LoVo (cell line): ENCODE measurements at places on chromosomes 7 and 10.

DNA sequence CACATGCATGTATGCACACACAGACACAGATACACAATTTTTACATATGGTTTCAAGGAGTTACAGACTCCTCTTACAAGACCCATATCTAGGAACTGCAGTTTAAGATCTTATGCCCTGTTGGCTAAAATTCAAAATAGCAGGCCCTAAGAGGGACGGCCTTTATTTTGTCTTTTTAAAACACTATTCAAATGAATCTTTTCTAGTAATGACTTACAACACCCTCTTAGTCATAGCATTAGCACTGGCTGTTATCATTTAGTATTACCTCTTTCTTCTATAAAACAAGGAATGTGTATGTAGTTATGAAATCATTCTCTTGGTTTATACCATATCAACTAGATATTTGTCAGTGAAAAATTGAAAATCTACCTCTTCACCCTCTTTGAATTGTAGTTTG is 15.3 kb downstream of the PAPSS2 start:
- DNase-seq, result no peak

DNA sequence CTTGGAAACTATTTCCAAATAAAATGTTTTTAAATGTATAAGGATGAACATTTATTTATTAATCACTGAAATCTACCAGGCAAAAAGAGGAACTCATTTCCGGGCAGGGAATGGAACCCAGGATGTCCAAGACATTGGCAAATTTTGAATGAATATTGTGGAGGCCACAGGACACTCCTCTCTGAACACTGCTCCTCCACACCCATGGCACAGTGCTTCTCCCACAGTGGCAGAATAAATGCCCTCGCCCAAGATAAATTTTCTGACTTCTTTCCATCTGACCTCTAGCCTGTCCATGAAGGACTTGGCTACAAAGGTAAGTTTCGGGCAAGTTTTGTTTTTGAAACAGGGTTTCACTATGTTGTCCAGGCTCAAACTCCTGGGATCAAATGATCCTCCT is 39.0 kb downstream of the HIPK2 start:
- no peak for DNase-seq

GRCh38 chr7:44735403-44736165 is 13.1 kb upstream of the ZMIZ2 start:
- DNase-seq, result peak; percentile 87

GRCh38 chr7:69982197-69982596 is 383.9 kb downstream of the AUTS2 start:
- DNase-seq, result no peak

- DNase-seq, result no peak
Measured at GRCh38 chr10:21458126-21458871, 67.2 kb downstream of the SKIDA1 start.

DNA sequence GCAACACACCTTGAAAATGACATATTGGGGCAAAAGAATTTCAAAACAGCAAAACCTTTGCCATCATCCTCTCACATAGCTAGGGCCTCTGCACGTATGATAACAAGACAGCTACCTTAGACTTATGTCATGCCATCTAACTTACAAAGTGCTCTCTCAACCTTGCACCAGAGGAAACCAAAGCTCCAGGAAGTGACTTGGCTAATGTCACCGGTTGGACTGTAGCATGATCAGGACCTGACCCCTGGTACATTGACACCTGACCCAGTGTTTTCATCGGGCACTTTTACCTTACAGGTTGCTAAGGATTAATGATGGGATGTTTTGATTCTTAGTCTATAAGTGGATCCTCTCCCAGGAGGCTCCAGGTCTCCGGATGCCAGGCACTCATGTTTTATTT is 529.8 kb upstream of the GALNT17 start:
- no peak for DNase-seq

GRCh38 chr10:67779465-67780203 is 58.4 kb downstream of the DNAJC12 start:
- peak; percentile 80 for DNase-seq

- DNase-seq, result no peak
Measured at GRCh38 chr10:132665946-132666704, 119.8 kb downstream of the NKX6-2 start.

- DNase-seq, result peak; percentile 74
Measured at GRCh38 chr10:122331615-122332446, 42.7 kb upstream of the PLEKHA1 start.

GRCh38 chr7:158955932-158956804 is 99.8 kb downstream of the DYNC2I1 start:
- no peak for DNase-seq

DNA sequence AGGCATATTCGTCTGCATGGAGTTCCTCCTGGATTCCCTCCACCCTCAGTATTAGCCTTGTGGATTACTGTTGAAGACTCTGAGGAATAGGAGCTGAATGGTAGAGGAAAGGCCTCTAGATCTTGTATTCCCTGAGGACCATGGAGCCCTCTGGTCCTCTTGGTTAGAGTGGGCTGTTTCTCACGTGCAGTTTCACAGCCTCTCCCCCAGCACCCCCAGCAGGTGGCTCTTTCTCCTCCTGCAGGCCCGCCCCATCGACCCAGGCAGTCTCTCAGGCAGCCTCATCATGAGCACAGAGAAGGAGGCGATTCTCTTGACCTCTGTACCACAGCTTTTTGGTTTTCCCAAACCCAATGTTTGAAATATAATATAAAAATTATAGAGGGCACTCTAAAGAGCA is 102.0 kb downstream of the WNT2 start:
- DNase-seq, result no peak

DNA sequence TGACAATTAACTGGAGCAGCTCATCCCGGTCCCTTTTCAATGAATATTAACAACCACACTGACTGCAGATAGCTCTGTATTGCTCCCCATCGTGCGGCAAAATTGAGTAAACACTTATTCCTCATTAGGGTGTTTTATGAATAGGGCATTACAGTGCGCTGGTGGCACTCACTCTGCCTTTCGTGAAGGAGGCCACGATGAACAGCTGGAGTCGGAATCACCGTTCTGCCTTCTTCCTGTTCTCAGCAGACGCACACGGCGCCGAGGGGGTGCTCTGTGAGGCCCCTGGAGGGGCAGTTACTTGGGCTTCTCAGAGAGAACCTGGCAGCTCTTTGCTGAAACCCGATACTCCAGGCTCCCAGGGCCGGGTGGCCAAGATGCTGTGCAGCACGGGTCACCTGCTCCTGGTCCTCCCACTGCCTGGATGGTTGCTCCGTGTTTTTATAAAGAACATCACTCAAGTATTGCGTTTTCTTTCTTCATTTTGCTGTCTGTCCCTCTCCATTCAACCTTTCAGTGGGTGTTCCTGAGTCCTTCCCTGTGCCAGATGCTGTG is 241.9 kb downstream of the GLRX3 start:
- no peak for DNase-seq

GRCh38 chr10:119131512-119132240 is 27.8 kb downstream of the DENND10 start:
- DNase-seq, result peak; percentile 54

GRCh38 chr10:80122746-80123145 is 9.8 kb upstream of the PLAC9 start:
- DNase-seq, result no peak

- no peak for DNase-seq
Measured at GRCh38 chr10:1180071-1180730, 124.0 kb downstream of the WDR37 start.

GRCh38 chr7:86320889-86321288 is 322.8 kb upstream of the GRM3 start:
- no peak for DNase-seq

GRCh38 chr7:129189661-129190310 is 1.4 kb downstream of the SMO start:
- no peak for DNase-seq

GRCh38 chr10:106711313-106711906 is 453.1 kb downstream of the SORCS1 start:
- DNase-seq, result no peak

GRCh38 chr7:66050990-66051448 is 24.6 kb upstream of the ASL start:
- DNase-seq, result peak; percentile 51

DNA sequence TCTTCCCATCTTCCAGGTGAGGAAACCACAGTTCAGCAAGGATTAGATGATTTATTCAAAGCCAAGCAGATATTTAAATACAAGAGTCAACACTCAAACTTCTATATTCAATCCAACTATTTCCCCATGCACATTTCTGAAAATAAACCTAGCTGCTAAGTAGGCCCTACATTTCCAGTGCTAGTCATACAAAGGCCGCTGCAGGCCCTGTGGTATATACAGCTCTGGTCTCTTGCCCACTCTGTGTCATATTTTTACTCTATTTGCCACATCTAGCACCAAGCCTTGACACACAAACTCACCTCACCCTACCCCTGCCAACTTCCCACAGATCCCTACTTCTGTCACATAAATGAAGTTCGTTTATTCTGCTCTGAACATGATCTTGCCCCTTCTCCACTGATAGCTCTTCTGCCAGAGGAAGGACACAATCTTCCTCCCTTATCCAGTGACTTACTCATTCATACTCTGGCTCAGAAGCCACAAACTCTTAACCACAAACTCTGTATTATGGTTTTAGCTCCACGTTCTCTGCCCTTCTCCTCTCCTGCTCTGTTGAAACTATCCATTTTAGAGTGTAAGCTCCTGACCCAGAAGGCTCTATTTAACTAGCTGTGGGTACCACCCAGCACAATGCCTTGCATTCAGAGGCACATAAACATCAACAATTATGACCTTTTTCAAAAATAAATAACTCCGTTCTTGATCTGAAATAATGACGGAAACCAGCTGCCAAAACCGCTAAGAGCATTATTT is 180.7 kb downstream of the CPEB3 start:
- DNase-seq, result no peak

DNA sequence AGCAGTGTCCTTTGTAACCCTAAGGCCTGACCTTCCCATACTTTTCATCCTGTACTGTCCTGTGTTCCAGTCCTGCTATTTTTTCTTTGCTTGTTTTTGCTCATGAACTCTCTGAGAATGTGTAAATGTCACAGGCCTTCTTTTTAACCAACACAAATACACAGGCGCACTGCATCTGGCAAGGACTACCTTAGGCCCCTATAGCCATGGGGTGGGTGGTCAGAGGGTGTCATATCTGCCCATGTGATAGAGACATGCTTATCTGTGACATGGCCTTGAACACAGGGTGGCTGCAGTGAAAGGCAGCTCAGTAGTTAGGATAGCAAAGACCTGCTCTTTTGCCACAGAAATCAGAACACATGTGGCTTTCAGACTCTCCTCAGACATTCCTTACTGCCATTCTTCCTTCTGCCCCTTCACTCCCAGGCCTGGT is 3.9 kb upstream of the MBL2 start:
- DNase-seq, result no peak

GRCh38 chr10:109934958-109935793 is 11.9 kb upstream of the XPNPEP1 start:
- DNase-seq, result no peak

DNA sequence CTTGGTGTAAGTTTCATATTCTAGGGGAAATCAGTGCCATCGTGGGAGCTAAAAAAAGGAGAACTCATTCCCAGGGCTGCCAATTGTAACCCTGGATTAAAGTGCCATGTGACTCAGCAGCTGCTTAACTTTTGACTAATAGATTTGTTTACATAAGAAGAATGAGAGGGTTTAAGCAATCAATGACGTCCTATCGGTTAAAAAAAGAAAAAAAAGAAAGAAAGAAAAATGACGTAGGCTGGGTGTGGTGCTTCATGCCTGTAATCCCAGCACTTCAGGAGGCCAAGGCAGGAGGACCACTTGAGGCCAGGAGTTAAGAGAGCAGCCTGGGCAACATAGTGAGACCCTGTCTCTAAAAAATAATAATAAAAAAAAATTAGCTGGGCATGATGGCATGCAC is 116.2 kb upstream of the AFAP1L2 start:
- DNase-seq, result peak; percentile 67

DNA sequence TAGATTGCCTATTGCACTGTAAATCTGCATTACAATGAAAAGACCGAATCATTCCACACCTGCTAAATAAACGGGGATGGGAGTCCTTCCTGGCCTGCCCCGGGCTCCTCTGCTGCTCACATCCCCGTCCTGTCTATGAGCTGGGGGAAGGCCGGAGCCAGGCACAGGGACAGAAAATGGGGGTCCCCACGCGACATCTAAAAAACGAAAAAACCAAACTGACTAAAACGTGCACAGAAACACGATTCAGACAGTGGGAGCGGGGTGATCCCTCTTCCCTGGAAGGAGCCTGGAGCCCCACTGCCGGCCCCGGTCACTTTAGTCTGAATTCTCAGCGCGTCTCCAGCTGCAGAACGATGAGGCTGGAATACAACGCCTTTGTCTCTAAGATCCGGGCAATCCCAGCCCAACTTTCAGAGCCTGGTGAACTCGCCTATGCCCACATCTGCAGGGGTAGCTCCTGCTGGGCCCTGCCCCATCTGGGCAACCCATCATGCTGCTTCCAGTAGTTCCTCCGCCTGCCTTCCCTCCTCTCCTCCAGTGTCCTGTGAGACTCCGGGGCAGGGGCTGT is 78.0 kb downstream of the ADARB2 start:
- DNase-seq, result no peak

GRCh38 chr7:57416601-57417358 is 33.2 kb upstream of the ZNF716 start:
- no peak for DNase-seq

- no peak for DNase-seq
Measured at GRCh38 chr7:80216996-80217842, 82.6 kb downstream of the GNAI1 start.

GRCh38 chr7:137269240-137269639 is 74.3 kb downstream of the PTN start:
- DNase-seq, result no peak

DNA sequence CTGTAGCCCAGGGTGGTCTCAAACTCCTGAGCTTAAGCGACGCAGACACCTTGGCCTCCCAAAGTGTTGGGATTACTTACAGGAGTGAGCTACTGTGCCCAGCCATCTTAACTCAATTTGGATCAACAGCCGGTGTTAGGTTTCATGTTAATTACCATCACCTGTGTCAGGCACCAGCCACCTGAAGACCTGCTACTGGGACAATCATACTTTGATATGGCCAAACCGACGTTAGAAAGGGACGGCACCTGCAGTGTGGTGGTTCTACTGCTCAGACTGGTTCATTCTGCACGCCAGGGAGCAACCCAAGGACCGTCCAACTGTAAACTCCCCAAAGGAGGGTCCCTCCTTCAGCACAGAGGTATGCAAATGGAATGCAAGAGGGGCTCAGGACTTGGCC is 74.2 kb upstream of the CYTH3 start:
- DNase-seq, result no peak

DNA sequence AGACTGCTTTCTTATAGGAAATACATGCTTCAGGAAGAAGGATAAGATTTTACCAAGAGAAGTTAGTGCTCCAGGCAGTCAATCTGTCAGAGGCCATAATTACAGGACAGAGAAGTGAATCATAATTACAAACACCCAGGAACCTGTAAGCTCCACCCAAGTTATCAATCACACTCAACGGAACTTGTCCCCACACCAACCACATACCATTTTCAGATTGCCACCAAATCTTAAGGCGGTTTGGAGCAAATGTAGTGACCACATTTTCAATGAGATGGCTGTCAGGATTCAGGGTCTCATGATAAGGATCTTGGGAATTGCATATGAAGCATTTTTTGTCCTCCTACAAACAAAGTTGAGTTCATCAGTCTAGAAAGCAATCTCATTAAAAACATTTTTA is 4.8 kb downstream of the LAMB1 start:
- DNase-seq, result no peak

DNA sequence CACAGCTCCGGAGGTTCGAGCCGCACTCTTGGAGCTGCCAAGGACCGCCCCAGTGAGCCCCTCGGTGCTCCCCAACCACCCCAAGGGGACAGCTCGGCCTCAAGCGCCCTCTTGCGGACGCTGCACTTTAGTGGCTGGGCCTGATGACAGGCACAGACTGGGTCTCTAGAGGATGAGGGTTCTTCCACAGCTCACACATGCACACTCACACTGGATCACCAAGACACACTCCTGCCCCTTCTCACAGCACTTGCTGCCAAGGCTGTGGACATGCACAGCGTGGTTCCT is 2.1 kb downstream of the RET start:
- DNase-seq, result no peak
